ENCODE measurements at places on chromosomes 2 and 18. TPM values are rescaled to one million over a fixed set of nuclear protein-coding genes. Genes with fewer than 3 reads are reported as not detected.

- no peak for DNase-seq
Observed at GRCh38 chr2:76958749-76959148, 563.4 kb downstream of the LRRTM4 start.

- DNase-seq = no peak
Observed at GRCh38 chr2:112627060-112628040, 18.4 kb upstream of the SLC20A1 start.

DNA sequence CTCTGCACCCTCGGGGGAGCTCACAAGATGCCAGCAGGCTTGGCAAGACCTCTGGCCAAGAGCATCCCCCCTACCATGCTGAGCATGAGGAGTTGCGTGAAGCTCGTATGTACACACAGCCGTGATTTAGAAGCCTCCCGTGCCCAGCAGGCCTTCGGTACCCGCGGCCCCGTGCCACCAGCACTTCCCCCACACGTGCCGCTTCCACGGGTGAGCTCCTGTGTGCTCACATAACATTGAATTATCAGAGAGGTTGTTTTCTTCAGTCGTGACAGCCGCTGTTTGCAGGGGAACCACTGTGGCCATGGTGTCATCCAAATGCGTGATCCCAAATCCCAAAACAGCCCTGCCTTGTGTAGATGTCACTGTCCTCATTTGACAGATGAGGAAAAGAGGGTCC is 53.2 kb downstream of the GBX2 start:
- DNase-seq = no peak

DNA sequence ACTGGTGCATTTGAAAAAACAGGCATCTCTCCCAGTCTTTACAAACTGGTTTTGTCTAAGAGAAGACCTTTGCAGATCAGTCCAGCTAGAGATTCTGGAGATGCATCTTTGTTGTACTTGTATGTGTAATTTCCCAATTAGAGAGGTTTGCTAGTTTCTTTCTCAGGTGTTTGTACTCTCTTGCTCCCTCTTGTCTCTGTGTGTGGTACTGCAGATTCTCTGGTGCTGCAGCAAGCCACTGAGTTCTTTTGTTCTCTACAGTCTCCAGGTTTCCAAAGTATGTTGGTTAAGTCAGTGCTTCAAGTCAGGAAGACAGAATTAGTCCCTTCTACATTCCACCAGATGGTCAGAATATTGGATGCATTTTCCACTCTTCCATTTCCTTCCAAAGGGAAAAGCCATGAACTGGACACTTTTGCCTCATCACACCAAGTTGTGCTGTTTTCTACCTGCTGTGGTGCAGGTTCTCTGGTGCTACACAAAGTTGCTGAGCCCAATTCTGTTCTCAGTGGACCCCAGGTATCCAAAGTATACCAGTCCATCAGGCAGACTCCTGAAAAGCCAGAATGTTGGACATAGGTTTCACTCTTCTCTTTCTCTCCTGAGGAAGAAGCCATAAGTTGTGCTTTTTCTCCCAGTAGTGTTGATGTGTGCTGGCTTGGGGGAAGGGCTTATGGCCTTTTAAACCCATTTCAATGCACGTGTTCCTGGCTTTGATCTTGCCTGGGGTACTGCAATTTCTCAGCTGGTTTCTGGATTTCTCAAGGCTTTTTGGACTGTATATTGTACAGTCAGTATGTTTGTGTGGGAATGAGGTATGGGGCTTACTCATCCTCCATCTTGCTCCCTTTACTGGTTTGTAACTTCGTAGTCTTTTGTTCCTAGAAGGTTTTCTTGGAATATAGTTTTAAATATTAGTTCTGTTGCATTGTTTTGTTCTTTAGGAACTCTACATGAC is 29.8 kb downstream of the EPC2 start:
- no peak for DNase-seq

GRCh38 chr18:49663899-49664890 is 102.3 kb downstream of the LIPG start:
- DNase-seq = no peak

GRCh38 chr18:20971886-20972267 is 139.7 kb downstream of the ROCK1 start:
- no peak for DNase-seq

DNA sequence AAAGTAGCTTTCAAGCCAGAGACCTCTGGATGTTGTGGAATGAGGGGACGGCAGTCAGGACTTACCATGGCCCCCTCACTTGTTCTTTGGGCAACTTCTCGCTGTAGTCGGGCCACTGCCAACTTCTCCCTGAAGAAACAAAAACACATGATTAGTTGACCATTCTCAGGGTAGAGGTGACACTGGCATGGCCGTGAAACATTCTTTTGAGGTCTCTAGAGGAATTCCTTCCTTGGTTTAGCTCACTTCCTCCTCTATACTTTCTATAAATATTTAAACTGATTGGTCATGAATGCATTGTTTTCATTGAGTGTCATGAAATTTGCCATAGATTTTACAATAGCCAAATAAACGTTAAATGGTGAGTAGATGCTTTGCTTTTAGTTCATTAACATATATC is 354.6 kb downstream of the NCKAP5 start:
- no peak for DNase-seq

GRCh38 chr2:71174207-71174606 is 43.8 kb downstream of the MPHOSPH10 start:
- no peak for DNase-seq

DNA sequence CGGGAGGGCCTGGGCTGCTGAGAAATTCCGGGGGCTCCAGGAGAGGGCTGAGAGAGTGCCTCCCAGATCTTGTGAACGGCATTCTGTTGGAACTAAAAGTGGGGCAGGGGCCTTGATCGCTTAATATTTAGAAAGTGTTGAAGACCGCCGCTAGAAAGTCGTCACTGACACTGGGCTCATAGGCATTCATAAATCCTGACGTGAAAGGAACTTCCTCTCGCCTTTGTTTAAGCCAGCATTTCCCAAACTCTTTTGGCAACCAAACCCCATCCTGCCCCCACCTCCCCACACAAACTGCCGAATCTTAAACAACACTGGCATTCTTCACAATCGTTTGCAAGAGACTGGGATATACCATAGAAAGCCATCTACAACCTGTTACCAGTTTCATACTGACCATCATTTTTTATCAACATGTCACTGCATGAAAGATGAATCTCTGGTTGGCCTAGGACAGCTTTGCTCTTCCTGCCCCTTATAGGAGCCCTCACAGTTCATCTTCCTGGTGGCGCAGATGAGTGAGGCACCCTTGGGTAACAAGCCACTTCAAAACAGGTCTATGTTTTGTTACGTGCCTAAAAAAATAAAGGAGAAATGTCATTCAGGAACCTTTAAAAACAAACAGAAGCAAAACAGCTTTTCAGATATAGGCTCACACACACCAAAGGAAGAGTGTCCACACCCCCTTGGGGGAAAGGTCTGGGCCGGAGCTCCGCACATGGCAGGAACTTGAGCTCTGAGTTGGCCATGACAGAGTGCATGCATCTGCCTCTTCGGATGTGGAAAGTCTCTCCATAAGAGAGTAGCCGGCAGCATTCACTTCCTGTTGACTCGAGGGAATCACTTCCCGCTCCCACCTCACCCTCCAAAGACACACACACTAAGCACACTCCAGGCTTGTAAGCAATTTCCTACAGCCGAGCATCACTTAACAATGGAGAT is 13.0 kb downstream of the MTERF4 start:
- no peak for DNase-seq

DNA sequence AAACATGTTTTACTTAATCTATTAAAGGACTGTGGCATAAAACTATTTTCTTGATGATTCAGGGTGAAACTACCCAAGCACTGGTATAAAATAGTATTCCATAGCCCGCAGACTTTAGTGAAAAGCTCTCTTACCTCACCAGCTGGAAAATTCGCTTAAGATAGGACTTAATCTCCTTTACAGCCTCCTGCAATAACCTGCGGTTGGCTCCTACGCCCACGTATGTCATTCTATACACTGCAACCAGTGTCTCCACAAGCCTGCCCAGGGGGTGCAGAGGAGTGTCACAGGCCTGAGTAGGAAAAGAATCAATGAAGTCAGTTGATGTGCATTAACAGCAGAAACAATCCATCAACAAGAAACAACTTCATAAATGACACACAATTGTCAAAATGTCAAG is 11.3 kb upstream of the MPP4 start:
- DNase-seq = no peak

- no peak for DNase-seq
Observed at GRCh38 chr2:200411831-200412230, 98.0 kb downstream of the KCTD18 start.

- DNase-seq = no peak
Observed at GRCh38 chr18:36638224-36638623, 190.6 kb downstream of the TPGS2 start.

GRCh38 chr18:73279498-73279897 is 411.7 kb upstream of the NETO1 start:
- no peak for DNase-seq

DNA sequence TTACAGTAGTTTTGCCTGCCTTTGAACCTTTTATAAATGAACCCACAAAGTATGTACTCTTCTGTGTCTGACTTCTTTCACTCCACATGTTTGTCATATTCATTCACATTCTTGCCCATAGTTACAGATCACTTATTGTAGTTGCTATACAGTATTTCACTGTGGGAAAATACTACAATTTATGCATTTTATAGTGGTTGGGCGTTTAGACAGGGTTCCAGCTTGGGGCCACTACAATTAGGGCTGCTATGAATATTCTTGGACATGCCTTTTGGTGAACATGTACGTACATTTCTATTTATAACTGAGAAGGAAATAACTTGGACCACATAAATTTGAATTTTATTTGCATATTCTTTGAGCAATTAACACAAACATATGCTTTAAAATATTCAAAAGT is 15.4 kb upstream of the PMAIP1 start:
- DNase-seq = no peak

GRCh38 chr2:115484486-115484885 is 1042.0 kb downstream of the DPP10 start:
- no peak for DNase-seq

DNA sequence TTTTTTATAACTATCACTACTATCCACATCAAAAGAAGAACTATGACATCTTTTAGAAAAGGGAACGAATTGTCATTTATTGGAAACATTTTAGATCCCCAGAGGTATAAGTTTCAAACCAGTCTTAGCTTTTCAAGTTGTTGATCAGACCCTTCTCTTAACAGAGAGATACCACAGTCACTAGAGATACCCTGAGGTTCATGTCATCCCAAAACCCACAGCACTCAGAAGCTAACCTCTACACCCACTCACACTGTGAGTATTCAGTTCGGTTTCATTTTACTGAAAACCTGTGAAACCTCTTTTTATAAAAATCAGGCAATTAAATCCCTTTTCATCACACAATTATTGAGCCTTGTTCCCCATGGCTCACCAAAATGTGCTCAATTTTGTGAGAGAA is 156.2 kb downstream of the DTNA start:
- DNase-seq = no peak

DNA sequence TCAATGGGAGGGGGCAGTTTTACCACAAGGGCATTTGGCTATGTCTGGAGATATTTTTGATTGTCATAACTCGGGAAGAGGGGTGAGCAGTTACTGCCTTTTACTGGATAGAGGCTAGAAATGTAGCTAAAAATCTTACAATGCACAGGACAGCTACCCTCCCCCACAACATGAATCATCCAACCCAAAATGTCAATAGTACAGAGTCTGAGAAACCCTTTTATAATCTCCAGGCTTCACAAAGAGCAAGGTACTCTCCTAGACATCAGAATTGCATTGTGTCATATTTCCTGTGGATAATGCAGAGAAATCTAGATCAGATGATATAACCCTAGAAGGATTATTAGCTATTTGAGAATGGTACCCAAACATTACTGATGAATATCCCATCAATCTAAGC is 277.1 kb upstream of the NRP2 start:
- DNase-seq = no peak

DNA sequence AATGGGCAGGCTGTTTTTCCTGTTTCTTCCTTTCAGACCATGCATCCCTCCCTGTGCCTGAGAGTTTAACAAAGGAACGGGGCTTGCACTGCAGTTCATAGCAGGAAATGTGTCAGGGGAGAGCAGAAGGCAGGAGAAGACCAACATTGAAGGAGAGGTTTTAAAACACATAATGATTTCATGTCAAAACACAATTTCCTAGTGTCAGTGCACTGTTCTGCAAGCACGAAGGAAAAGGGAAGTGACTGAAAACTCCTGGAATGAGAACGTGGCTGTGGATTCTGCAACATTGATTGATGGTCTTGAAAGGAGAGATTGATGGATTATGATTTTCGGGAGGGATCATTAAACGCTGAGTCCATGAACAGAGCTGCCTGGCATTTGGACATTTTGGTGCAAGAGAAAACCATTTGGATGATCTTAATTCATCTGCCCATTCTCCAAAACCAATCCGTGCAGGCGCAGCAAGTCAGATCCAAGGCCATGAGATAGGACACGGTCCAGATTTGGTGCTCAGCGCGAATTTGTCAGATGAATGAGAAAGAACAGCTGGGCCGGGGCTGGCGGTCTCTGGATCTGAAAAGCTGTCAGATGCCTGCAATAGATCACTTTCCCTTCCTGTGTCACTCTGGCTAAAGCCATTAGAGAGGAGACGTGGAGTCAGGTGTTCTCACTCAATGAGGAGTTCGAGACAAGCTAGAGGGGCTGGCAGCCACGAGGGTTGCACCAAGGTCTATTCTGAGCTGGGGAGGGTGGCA is 38.4 kb downstream of the C1QL2 start:
- no peak for DNase-seq

Gene TEX261
- 42.3 TPM for total RNA-seq

Gene PLCD4
- 9.4 TPM for total RNA-seq

Gene FBXO41
- 112 TPM for total RNA-seq

Gene EIF2AK2
- 48.3 TPM for total RNA-seq

Gene CGREF1
- total RNA-seq = 35.5 TPM

Gene MROH2A
- not detected for total RNA-seq

Gene METTL21A
- total RNA-seq = 15.9 TPM

Gene PRKRA
- total RNA-seq = 62.5 TPM

Gene RNU2-63P
- not detected for total RNA-seq

Measured in dorsolateral prefrontal cortex (tissue), 122 donors.